ENCODE measurements at places on chromosomes 5 and 9.

DNA sequence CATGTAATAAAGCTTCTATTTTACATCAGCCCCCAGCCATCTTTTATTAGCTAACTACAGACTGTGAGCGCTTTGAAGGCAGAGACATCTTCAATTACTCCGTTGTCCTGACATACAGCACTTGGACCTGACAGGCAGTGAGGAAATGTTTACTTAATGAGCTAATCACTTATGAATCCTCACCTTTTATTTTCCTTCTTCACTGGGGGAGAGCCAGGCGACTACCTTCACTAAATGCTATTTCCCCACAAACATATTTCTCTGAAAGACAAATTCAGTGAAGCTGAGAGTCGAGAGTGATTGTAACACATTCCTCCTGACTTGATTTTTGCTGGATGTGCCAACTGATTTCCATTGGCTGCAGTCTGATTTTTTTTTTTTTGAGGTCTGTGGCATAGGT is 192.1 kb upstream of the CLINT1 start:
- no peak for DNase-seq

- DNase-seq: no peak
Measured at GRCh38 chr5:143248822-143249579, 154.5 kb downstream of the NR3C1 start.

GRCh38 chr5:174503461-174504265 is 220.7 kb upstream of the MSX2 start:
- no peak for DNase-seq

DNA sequence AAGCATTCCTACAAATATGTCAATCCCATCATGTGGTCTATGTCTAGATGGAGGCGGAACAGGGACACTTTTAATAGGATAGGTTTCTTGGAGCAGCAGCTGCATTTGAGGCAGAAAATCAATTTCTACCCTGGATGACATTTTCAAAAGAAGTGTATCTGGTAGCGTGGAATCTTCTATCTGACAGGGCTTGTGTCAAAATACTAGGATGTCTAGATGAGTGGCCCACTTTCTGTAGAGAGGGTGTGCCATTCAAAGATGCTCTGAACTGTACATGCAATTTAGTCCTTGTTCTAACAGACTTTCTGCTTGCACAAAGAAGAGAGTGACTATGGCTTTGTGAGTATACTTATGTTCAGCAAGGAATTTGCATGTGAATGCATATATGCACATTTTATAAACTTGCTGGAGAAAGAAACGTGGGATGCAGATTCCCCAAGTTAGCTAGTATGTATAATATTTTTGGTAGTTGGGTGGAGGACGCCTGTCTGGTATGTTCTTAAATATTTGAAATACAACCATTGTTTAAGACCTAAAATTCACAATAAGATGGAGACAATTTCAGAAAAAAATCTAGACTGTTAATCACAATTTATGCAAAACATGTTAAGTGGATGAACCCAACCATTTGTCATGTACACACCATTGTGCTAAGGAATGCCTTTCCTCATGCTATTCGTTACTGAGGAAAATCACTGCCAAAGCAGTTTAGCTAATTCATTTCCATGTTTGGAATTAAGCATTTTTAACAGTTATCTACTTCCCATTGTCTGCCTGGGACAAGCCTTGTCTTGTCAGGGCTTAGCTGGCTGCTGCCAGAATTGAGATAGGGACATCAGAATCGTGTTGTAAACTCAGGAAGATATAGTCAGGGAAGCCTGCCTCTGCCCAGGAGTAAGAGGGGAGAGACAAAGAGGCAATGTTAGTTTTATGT is 129.1 kb upstream of the MEF2C start:
- no peak for DNase-seq

- DNase-seq: no peak
Measured at GRCh38 chr9:31519826-31520225, 864.6 kb upstream of the ACO1 start.

DNA sequence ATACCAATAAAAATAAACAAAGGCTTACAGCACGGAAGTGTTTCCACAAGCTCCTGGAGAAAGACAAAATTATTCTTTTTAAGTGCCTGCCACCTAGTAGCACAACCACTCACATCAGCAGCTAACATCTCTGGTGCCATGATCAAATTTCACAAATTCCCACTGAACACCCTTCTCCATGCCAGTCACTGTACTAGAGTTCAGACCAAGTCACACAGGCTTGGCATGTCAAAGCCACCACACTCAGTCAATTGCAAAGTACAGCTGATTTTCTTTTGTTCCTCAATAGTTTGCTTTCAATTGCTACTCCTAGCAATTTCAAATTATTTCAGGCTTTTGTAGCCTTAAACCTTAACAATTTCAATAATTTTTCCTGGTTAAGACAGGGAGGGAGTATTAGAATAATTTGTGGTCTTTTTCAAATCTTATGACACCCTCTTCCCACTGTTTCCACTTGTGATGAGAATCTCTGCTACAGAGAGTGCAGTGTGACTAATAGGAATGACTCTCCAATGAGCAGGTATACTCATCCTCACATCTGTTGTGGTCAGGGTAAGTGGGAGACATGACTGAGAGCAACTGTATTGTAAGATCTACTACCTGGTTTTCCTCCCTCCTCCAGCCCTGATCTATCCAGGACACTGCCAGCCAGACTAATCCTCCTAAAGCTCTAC is 46.2 kb downstream of the RNF145 start:
- no peak for DNase-seq

GRCh38 chr5:11617080-11617479 is 287.2 kb downstream of the CTNND2 start:
- DNase-seq: no peak

DNA sequence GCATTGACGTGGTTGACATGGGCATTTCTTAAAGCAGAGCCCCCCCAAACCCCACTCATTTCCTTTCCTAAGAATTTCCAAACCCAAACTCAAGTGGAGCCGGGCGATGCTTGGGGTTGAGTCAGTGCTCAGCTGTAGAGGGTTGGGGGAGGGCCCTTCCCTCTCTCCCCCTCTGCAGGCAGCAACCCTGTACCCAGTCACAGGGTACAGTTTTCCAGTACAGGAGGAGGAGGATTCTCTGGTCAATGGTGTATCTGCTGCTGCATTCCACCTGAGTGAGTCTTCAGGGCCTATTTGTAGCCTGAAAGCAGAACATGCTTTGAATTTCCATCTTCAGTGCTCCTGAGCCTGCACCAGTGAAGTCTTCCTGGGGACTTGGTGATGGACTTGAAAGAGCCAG is 55.8 kb downstream of the ENTREP1 start:
- DNase-seq: no peak

DNA sequence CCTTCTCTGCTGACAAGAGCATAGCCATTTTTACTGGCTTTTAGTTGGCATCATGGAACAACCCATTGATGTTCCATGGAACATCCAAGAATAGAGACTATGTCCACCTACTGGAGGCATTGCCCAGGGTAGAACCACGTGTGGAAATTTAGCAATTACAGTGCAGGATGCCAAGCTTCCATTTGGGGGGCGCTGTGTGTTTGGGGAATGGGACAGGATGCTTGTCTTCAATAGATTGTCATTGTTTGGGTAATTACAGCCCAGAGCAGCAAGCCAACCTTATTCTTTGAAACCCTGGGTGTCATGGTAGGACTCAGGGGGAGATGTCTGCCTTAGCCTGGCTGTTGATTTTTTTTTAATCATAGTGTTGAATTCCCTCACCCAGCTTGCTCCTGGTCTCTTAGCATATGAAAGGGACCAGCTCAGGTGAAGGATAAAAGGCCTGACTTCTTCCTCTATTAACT is 171.1 kb downstream of the DOCK2 start:
- DNase-seq: no peak

DNA sequence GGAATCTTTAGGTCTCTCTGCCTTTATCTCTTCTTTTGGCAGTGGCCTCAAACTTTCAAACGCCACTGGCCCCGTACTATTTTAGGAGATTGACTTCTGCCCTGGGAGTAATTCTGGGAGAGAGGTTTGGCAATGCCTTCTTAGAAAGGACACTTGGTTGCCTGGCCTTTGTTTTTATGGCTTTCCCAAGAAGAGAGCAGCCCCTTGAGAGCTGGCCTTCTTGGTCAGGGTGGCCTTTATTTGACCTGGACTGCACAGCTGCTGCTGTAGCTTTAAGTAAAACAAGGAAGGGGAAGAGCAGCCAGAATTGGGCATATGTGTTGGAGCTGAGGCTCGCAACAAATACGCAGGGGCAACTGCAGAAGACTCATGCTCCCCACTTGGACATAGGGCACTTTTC is 60.8 kb downstream of the PTPN3 start:
- DNase-seq: no peak

DNA sequence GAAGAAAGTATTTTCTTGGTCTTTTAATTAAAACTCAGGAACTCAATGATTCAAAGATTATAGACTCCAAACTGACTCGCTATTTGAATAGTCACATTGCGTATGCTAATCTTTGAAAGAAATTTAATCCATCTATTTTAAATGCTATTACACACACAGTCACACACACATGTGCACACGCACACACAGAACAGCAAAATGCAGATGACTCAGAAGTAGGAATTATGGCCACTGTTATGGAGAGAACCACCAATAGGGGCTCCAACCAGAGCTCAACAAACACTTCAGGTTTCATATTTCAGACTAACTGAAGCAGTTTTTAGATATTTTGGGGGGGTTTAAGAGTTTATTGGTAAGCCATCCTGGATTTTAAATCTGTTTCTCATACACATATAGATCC is 1917.9 kb downstream of the EFNA5 start:
- DNase-seq: no peak

GRCh38 chr9:5435912-5436311 is 1.8 kb downstream of the PLGRKT start:
- DNase-seq: no peak

- DNase-seq: no peak
Measured at GRCh38 chr5:60077292-60077691, 183.8 kb upstream of the PDE4D start.

DNA sequence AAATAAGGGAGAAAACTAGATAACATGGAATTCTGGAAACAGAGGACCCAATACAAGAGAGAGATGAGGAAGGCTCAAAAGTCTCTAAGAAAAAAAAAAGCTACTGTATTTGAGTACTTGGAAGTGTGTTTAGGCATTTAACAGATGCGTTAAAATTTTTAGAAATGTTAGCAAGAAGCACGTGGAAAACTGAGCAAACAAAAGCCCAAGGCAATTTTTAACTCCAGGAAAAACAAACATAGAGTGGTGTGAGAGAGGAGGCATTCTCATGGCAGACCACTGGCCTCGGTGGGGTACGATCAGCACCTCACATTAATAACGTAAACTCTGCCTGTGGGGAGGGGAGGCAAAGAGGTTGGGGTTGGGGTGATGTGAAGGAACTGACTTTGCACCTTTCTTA is 321.4 kb downstream of the GADD45G start:
- no peak for DNase-seq

DNA sequence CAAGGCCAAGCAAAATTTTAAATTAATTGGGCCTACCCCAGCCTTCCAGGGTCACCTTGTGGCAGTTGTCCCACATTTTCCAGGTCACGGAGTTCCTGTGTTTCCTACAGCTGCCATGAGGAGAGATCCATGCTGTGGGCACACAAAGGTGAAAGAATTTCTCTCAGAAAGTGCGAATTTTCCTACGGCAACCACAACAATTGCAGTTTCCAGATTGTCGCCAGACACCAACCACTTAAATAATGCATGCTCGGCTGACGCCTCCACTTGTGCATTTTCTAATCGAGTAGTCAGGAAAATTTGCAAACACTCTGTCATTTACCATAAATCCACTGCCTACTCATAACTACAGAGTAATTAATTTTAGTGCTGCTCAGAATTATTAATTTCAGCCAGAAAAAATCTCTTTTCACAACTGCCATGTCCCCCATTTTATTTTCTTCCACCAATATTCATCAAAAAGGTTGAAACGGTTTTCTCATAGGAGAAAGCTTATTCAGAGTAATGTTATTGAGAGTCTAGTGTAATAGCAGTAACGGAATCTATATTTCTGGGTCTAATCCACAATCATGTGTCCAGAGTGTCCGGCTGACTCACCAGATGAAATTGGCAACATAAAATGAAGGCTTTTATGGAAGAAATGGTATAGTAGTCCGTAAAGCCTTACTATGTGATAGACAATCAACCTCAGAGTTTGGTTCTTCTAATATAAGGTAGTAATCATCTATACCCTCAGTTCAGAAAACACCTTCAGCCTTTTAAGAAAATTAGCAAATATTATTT is 389.8 kb downstream of the NR2F1-AS1 start:
- no peak for DNase-seq

DNA sequence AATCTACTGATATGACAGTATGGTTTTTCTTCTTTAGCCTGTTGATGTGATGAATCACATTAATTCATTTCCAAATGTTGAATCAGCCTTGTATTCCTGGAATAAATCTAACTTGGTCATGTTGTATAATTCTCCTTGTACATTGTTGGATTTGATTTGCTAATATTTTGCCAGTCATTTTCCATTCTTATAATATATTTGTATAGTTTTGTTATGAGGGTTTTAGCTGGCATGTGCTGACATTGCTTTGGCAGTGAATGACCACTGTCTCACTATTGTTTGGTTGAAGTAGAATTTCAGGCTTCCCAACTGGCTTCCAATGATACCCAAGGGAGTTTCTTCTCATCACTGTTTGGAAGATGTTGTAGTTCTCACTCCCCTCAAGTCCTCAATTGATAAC is 983.0 kb upstream of the PTPRD start:
- DNase-seq: no peak

- DNase-seq: no peak
Measured at GRCh38 chr9:115978659-115979096, 174.9 kb upstream of the PAPPA start.

GRCh38 chr5:140311011-140311467 is 8.1 kb upstream of the PFDN1 start:
- DNase-seq: no peak

- DNase-seq: no peak
Measured at GRCh38 chr5:55497712-55498111, 37.1 kb downstream of the PLPP1 start.

- DNase-seq: no peak
Measured at GRCh38 chr5:95669540-95669939, 13.3 kb downstream of the SPATA9 start.

DNA sequence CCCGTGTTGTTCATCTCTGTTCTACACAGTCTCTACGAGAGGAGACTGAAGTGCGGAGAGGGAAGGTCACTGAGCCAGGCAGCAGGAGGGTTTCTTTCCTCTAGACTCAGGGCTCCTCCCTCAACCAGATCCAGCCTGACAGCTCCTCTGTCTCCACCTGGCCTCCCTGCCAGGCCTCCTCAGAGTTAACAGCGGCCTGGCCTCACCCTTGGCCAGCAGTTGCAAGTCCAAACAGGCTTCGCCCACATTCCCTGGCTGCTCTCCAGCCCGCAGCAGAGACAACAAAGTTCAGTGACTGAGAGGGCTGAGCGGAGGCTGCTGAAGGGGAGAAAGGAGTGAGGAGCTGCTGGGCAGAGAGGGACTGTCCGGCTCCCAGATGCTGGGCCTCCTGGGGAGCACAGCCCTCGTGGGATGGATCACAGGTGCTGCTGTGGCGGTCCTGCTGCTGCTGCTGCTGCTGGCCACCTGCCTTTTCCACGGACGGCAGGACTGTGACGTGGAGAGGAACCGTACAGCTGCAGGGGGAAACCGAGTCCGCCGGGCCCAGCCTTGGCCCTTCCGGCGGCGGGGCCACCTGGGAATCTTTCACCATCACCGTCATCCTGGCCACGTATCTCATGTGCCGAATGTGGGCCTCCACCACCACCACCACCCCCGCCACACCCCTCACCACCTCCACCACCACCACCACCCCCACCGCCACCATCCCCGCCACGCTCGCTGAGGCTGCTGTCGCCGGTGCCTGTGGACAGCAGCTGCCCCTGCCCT is at the start of gene HRCT1:
HRCT1 (plus strand) TSS at position 291 of the 768 bp plus-strand sequence; CDS start at position 377, 86 bp downstream.
- DNase-seq: no peak

- no peak for DNase-seq
Measured at GRCh38 chr9:126218359-126219125, 108.1 kb upstream of the MVB12B start.

- no peak for DNase-seq
Measured at GRCh38 chr9:134283692-134284265, 42.5 kb upstream of the RXRA start.

All from activated CD4-positive, alpha-beta T cell treated with anti-CD3 and anti-CD28 coated beads for 24 hours (primary cell).